ENCODE measurements at places on chromosomes 5 and 9.

GRCh38 chr5:83401122-83401731, 70.3 kb upstream of the VCAN start:
- no peak for DNase-seq

- DNase-seq: no peak
Measured at GRCh38 chr5:142929587-142929986, 159.4 kb downstream of the ARHGAP26 start.

DNA sequence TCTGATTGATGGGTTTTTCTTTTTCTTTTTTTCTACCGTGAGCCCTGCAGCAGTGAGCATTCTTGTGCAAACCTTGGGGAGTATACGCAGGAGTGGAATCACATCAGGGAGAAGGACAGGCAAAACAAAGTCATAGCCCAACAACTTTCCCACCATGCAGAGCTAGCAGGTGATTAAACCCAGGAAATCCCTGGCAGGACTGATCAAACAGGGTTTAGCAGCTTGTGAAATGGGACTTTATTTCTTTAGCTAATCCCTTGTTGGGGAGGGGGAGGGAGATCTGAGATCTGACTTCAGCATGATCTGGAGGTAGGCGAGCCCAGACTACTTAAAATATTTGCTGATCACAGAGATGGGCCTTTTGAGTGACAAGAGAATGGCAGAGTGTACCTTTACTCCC, 162.0 kb upstream of the GLRA1 start:
- DNase-seq: no peak

- DNase-seq: no peak
Measured at GRCh38 chr9:132404228-132404881, 2.3 kb downstream of the TTF1 start.

- no peak for DNase-seq
Measured at GRCh38 chr9:124780060-124780756, 3.3 kb downstream of the OLFML2A start.

GRCh38 chr5:98780390-98780789, 6.9 kb downstream of the RGMB start:
- DNase-seq: no peak

Measured in stimulated activated CD4-positive, alpha-beta T cell treated with anti-CD3 and anti-CD28 coated beads, TNF-alpha, amount 100 ng/mL, for 1 hour (primary cell).